Effector memory CD8-positive, alpha-beta T cell (primary cell): ENCODE measurements at places on chromosomes 12 and 14.

DNA sequence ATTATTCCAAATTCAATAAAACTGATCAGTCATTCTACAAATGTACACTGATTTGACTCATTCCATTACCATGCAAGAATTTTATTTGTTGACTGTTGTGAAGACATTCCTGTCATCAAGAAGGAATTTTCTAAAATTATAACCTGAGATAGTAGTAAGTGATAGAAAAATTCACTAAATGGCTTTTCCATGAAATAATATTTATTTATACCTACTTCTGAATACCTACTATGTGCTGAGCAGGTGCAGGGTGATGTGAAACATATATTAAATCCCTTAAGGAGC is 841.7 kb downstream of the NRXN3 start:
- no peaks in the 10 kb centered on the region for H3K27me3 ChIP-seq
- H3K36me3 ChIP-seq = no peaks in the 10 kb centered on the region
- no peak overlapping the region for H3K27ac ChIP-seq
- H3K4me3 ChIP-seq = no peak overlapping the region
- DNase-seq = no peak
- H3K4me1 ChIP-seq = no peaks in the 10 kb centered on the region

- H3K4me1 ChIP-seq = peaks cover 6% of the 10 kb centered on the region
- no peak overlapping the region for H3K27ac ChIP-seq
- H3K36me3 ChIP-seq = peaks cover 12% of the 10 kb centered on the region
- H3K27me3 ChIP-seq = no peaks in the 10 kb centered on the region
- DNase-seq = no peak
Measured at GRCh38 chr14:21108791-21109190, 7.9 kb downstream of the TMEM253 start.

GRCh38 chr12:21718944-21719650 is 55.4 kb downstream of the KCNJ8 start:
- no peaks in the 10 kb centered on the region for H3K4me1 ChIP-seq
- DNase-seq = no peak
- H3K4me3 ChIP-seq = no peak overlapping the region
- H3K27ac ChIP-seq = no peak overlapping the region

DNA sequence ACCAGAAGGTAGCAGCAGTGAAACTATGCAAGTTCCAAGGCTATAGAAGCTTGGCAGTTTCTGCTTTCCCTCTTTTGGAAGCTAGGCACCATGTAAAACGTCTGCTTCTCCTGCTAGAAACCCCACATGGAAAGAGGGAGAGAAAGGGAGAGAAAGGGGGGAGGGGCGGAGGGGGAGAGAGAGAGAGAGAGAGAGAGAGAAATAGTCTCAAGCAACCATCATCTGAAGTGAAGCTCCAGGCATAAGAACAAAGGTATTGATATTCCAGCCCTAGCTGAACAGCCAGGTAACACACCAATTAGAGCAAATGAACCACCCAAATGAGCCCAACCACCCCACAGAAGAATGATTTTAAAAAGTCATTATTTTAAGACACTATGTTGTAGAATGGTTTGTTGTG is 8.5 kb downstream of the SLC6A15 start:
- no peak for DNase-seq
- H3K27ac ChIP-seq = no peak overlapping the region
- no peak overlapping the region for H3K4me3 ChIP-seq
- no peaks in the 10 kb centered on the region for H3K4me1 ChIP-seq
- H3K36me3 ChIP-seq = no peaks in the 10 kb centered on the region
- H3K27me3 ChIP-seq = no peaks in the 10 kb centered on the region

DNA sequence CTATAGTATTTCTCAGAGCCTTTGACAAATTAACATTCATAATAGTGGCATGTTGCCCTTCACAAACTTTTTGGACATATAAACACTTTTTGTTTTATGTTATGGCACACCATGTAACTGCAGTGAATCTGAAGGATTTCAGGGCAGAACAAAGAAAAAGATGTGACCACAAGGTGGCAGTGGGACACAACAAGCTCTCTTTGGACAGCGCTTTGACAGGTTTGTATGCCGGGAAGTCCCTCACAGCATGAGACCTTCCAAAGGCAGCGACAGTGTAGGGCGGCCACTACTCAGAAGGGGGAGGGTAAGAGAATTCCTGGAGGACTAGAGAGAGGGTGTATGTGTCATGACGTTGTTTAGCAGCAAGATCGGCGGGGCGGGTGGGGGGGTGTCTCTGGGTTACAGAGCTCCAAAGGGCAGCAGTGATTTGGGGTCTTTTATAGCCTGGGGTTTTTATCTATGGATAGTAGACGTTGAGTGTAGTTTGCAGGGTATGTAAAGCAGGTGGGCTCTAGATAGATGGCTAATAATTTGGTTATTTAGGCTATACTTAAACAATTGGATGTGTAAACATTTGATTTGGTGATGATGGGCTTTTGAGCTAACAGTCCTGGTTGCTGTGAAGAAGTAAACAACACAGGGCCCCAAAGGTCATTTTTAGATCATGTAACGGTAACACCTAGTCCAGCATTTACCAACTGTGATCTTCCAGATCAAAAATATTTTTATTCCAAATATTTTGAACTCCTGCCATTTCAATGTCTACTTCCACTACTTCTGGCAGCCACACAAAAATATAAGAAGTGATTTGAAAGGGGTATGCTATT is 22.9 kb downstream of the ETFBKMT start:
- H3K36me3 ChIP-seq = peaks cover 7% of the 10 kb centered on the region
- H3K27ac ChIP-seq = peak overlapping the region; percentile 32
- DNase-seq = peak; percentile 78
- H3K4me1 ChIP-seq = peaks cover 4% of the 10 kb centered on the region

DNA sequence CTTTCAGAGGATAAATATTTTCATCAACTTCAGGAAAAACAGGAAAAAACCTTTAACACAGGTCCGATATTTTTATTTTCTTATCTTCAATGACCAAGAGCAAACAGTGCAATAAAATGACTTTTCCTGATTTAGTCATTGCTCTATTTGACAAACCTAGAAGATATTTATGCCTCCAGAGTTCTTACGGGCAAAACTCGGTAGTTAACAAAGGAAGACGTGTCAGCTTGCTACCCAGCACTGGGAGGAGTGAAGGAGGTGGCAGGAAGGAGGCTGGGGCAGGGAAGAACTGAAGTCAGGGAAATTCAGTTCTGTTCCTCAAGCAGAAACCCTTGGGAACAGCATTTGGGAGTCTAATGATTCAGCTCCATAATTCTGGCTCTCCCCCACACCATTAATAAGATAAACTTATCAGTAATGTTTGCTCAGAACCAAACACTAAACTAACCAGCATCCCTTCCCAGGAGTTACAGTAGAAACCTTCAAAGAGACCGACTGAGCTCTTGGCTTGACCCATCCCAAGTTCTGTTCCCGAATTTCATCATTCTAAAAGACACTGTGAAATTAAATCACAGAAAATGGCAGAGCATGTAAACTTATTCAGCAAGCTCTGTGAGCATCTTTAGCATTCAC is 163.3 kb downstream of the APAF1 start:
- DNase-seq = no peak
- no peaks in the 10 kb centered on the region for H3K36me3 ChIP-seq
- H3K4me1 ChIP-seq = no peaks in the 10 kb centered on the region

GRCh38 chr14:26395726-26396125 is 202.1 kb downstream of the NOVA1 start:
- H3K4me3 ChIP-seq = no peak overlapping the region
- DNase-seq = no peak
- H3K27ac ChIP-seq = no peak overlapping the region

GRCh38 chr14:93302688-93303581 is 29.9 kb downstream of the BTBD7 start:
- H3K4me1 ChIP-seq = peaks cover 21% of the 10 kb centered on the region
- no peak overlapping the region for H3K4me3 ChIP-seq
- DNase-seq = no peak

DNA sequence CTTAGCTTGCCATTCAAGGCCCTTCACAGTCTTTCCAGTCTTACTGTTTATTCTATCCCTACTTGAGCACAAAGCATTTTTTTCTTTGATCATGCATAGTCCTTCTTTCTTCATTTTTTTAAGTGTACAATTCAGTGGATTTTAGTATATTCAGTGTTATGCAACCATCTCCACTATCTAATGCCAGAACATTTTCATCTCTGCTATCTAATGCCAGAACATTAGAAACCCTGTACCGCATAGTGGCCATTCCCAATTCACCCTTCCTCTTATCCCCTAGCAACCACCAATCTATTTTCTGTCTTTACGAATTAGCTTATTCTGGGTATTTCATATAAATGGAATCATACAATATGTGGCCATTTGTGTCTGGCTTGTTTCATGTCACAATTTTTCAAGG is 13.4 kb downstream of the LPCAT3 start:
- no peak for DNase-seq
- H3K27ac ChIP-seq = peak overlapping the region; percentile 6
- peaks cover 3% of the 10 kb centered on the region for H3K4me1 ChIP-seq
- H3K27me3 ChIP-seq = no peaks in the 10 kb centered on the region

- peak overlapping the region; percentile 94 for H3K4me3 ChIP-seq
- DNase-seq = no peak
- H3K4me1 ChIP-seq = peaks cover 13% of the 10 kb centered on the region
- no peaks in the 10 kb centered on the region for H3K27me3 ChIP-seq
- peaks cover 24% of the 10 kb centered on the region for H3K36me3 ChIP-seq
Measured at GRCh38 chr14:103527408-103528145, 1.4 kb upstream of the TRMT61A start.

GRCh38 chr12:52358575-52359350 is 8.5 kb downstream of the KRT85 start:
- no peaks in the 10 kb centered on the region for H3K27me3 ChIP-seq
- H3K36me3 ChIP-seq = no peaks in the 10 kb centered on the region
- H3K4me1 ChIP-seq = peaks cover 36% of the 10 kb centered on the region

DNA sequence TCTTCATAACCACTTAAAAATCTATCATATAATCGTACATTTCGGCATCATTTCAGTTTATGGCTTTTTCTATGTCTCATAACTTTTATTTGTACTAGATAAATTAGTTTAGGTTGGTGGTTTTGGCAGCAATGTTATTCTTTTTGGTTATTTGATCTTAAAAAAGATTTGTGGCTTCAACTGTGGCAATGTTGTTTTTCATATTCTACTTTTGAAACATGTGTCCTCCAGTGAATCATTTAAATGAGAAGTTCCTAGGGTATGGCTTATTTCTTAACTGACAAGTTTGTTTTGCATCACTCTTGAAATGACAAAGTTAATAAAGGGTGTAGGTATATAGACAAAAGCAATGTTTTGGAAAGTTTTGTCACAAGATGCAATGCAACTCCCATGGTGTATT is 11.1 kb upstream of the KITLG start:
- H3K4me3 ChIP-seq = no peak overlapping the region
- H3K36me3 ChIP-seq = no peaks in the 10 kb centered on the region
- no peak for DNase-seq
- H3K4me1 ChIP-seq = no peaks in the 10 kb centered on the region
- no peak overlapping the region for H3K27ac ChIP-seq
- no peaks in the 10 kb centered on the region for H3K27me3 ChIP-seq

DNA sequence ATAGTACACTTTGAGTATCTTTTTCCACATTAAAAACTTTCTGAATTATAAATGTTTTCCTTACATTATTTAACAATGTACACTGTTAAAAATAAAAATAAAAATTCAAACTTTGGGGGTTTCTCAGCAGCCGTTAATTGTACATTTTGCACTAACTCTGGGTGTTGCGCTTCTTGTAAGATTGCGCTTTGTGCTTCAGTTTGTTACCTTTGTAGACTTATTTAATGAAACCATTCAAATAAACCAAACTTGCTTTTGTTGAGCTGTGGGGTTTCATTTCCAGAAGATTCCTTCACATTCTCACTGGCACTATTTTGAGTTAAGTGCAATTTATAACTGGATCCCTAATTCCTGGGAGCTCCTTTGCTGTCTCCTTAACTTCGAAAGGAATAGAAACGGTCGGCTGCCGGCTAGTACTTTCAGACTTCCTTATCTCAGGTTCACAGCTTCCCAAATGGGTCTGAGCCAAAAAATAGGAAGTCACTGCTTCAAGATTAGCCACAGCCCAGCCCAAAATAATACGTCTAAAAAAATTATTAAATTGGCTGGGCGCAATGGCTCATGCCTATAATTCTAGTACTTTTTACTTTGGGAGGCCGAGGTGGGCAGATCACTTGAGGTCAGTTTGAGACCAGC is 38.2 kb downstream of the RAD52 start:
- no peak overlapping the region for H3K27ac ChIP-seq
- no peak for DNase-seq
- H3K27me3 ChIP-seq = no peaks in the 10 kb centered on the region
- peaks cover 75% of the 10 kb centered on the region for H3K36me3 ChIP-seq

DNA sequence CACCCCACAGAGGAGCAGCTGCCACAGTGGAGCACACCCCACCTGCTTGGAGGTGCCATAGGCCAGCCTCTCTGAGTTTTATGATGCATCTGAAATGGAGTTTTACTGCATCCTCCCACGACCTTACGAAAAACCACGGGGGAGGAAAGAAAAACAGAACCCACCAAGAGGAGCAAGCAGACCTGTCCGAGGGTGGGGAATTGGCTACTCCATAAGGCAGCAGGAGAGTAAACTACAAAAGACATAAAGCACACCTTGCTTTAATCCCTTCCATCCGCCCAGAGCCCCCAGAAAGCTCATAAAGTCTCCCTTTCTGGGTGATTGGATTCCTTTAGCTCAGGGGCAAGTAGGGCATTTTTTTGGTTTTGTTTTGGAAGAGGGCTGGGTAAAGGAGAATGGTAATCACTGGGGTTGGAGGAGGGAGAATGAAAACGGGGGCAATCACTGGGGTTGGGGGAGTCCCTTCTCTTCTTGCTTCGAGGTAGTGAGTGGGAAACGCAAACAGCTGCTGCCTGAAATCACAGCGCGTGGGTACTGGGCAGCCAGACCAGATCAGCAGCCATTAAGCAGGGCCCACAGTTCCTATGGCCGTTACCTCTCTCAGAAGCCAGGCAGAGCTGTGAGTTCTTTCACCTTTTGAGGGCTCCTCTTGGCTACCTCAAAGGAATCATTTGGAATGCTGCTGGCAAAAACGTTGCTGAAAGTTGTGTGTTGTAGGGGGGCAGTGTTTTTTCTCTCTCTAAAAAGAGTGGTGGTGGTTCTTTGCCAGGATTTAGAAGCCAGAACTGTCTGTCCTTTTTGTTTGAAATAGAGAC is 433.6 kb downstream of the ZFP36L1 start:
- H3K36me3 ChIP-seq = no peaks in the 10 kb centered on the region
- peak overlapping the region; percentile 41 for H3K27ac ChIP-seq
- H3K4me3 ChIP-seq = no peak overlapping the region
- H3K27me3 ChIP-seq = no peaks in the 10 kb centered on the region

DNA sequence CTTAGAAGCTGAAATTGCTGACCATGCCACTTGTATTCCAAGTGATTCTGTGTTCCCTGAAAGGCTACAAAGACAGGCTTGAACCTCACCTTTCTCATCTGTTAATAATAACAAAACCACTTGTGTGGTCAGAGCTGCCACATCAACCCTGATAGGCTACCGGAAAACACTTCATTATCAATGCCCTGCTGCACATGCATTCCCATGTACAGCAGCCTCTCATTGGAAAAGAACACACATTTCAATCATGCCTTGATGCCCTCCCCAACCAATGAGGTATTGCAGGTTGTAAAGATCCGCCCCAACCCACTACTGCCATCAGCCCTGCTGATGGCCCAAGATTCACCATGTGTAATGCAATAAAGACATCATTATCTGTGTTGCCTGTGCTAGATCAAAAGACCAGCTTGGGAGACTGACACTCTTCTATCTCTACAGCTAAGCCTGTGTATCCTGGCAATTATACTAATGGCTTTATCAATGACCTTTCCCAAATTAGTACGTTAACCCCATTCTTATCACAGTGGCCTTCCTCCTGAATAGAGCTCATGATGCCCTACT is 2.8 kb downstream of the GPR19 start:
- peaks cover 26% of the 10 kb centered on the region for H3K4me1 ChIP-seq
- H3K27ac ChIP-seq = no peak overlapping the region
- H3K4me3 ChIP-seq = no peak overlapping the region

- H3K27me3 ChIP-seq = no peaks in the 10 kb centered on the region
- no peak for DNase-seq
- no peak overlapping the region for H3K4me3 ChIP-seq
- H3K4me1 ChIP-seq = peaks cover 18% of the 10 kb centered on the region
Measured at GRCh38 chr12:4160314-4161040, 113.1 kb upstream of the CCND2 start.
